ENCODE measurements at places on chromosomes 6 and 20.

- DNase-seq, result no peak
These were observed 78.1 kb upstream of the TRAF3IP2 start for GRCh38 chr6:111683749-111684267.

GRCh38 chr6:19301980-19302379 lies 535.2 kb upstream of the ID4 start:
- no peak for DNase-seq

DNA sequence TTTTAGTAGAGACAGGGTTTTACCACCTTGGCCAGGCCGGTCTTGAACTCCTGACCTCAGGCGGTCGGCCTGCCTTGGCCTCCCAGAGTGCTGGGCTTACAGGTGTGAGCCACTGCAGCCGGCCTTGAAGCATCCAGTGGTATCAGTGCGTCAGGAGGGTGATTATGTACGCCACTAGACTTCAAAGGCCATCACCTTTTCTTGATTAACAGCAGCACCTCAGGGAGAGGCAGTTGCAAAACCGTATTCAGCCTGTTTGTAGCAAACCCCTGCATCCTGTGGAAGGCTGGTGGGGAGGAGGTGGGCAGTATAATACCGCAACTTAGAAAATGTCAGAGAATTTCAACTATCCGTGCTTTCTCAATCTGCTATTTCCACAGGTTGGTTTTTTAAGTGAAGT lies 27.3 kb upstream of the SHLD1 start:
- DNase-seq, result no peak

DNA sequence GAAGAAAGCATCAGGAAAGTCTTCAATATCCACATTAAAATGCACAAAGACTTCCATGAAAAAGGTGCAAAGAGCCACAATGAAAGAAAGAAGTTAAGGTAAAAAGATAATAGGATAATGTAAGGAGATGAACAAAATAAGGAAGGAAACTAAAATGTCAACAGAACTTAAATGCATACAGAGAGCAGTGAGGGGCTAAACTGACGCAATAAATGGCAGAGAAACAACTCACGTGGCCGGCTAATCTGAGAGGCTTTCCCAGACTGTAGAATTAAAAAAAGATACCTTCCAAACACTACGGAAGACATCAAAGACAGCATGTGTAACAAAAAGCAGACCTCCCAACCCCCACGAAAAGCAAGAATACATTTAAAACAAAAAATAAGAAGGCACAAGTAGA lies 73.7 kb downstream of the GMDS start:
- no peak for DNase-seq

DNA sequence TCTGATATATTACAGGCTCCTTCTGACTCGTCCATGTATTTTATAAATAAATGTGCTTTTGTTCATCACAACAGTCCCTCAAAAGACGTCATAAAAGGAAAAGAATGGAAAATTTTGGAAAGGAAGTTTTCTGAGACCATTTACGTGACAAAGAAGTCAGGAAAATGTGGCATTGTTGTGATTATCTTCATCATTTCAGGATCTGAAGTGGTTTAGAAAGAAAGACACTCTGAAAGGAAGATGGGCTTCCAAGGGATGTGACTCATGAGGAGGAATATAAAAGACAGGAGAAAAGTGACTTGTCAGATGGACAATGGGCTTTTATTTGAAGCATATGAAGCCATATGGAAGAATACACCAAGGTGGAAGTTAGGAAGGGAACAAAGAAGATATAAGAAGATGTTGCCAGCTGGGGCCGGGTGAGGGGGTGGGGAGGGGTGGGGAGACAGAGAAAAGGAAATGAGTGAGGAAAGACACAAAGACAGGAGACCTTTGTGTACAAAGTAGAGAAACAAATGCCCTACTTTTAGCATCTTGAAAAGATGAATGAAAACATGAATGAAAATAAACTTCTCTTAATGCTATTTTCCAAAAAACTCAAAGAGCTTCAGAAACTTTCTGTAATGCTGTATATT lies 190.3 kb upstream of the PREP start:
- no peak for DNase-seq

DNA sequence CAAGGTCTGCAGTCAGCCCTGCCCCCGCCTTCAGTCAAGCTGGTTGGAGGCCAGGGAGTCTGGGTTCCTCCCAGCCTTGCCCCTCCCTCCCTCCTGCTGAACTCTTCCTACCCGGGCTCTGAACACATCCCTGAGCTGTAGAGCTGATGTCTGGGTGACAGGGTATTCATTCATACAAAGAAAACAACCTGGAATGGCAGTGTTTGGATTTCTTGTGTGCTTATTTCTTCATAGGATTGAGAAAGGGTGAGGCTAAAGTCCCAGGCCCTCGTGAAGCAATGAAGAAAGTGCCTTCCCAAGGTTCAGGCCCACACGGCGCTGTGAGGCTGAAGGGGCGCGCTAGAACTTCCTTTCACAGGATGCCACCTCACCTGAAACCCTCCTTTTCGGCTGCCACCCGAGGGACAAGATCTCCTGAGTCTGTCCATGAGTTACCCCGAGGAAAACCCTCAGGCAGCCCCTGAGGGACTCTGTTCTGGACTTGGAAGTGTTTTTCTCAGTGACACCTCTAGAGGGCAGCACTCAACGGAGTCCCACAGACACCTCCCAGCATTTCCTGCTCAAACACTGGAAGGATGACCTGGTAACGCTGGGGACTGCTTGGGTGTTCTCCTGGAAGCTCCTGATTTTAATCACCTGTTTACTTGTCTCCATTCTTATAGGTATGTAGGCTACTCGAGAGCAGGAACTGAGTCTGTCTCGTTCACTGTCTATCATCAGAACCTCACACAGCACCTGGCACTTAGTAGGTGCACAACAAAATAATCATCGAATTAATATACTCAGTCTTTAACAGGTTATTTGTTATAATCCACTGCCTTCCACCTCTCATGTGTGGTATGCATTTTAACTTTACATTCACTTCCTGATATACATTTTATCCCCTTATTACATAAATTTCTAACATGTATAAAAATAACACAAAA lies 11.8 kb upstream of the GSTA1 start:
- DNase-seq, result peak; percentile 48

DNA sequence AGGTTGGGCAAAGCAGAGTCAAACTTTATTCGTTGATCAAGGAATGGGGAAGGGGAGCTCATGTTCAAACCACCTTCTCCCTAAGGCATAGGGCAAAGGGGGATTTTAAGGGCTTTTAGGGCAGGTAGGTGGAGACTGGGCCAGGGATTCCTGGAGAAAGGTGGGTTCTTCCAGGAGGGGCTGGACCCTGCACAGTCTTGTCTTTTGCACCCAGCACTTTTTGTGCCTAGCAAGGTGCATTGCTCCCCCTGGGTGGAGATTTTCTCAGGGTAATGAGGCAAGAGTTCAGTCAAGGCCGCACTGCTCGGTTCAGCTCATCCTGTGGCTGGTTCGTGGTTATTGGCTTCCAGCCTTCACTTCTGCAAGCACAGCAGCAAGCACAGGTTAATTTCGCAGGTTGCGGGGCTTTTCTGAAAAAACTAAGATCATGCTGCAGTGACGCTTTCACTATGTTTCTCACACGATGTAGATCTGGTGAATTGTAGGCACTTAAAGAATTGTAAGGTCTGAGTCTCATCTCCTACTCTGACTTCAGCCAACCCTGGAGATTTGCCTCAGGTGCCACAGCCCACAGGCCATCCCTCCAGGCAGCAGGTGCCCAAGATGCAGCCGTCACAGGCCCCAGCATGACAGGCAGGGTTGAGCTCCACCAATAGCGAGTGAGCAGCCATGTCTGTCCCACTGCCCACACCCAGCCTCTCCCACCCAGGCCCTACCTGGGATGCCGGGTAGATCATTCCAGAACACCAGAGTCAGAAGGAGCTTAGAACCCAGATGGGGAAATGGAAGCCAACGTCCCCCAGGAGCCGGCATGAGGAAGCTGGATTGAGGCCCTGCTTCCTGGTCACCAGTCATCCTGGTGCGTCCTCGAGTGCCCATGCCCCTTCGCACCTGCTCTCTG lies 37.1 kb downstream of the SUN5 start:
- peak; percentile 80 for DNase-seq

DNA sequence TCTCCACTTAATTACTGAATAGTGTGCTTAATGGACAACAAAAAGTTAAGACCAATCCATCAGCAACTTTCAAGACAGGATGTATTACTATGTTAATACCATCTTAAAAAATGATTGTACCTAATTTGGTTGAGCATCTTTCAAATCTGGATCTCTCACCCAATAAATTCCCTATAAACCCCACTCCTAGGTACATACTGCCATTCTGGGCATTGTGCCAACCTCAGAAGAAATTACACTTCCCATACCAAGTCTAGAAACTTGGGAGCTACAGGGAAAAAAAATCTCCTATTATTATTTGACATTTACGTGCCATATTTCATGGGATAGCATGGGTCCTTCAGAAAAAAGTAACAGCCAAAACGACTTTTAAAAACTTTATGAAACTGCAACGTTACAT lies 5.1 kb downstream of the SYNCRIP start:
- DNase-seq, result no peak

DNA sequence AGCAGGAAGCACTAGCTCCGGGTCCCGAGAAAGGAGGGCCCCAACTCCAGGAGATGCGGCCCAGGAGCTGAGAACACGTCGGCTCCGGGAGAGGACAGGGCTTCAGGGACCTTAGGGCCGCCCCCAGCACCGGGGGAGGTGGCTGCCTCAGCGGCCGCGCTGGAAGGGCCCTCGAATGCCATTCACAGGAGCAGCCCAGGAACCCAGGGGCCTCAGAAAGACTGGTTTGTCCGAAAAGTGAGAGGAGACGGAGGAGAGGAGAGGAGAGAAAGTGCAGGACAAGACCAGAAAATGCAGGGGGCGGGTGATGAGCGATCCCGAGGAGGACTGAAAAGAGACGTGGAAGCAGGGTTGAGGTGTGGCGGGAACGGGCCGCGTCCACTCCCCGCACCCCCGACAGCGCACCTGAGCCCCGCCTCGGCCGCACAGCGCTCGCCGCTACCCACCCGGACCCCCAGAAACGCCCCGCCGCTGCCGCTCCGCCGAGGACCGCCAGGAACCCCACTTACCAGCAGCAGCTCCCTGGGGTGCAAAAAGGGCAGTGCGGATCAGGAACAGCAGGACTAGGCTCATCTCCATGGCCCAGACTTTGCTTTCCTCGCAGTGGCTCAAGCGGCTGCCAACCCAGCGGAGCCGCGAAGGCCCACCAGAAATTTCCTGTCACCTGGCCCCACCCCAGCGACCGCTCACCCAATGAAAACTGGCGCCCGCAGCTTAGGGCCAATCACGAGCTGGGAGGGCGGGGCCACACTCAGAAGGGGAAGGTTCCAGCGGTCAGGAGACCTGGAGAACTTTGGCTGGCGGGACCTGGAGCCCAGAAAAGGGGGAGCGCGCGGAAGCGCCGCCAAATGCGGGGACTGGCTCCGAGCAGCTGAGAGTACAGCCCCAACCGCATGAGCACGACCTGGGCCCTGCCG lies 25.4 kb downstream of the HLA-F start:
- peak; percentile 90 for DNase-seq

DNA sequence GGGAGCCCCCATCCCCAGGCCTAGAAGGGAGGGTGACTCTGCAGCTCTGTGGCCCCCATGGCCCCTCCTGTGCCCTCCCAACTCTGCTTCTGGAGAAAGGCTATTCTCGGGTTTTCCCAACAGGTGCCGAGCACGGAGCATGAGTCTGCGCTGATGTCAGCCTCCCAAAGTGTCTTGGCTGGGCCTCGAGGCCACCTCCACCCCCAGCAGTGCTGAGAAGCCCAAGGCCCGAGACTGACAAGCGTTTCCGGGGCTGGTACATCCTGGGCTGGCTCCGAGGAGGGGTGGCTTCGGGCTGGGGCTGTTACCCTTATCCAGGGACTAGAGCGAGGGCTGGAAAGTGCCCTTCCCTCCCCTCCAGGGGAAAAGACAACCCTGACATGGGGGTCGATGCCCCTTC lies 60.2 kb upstream of the GATA5 start:
- DNase-seq, result no peak

DNA sequence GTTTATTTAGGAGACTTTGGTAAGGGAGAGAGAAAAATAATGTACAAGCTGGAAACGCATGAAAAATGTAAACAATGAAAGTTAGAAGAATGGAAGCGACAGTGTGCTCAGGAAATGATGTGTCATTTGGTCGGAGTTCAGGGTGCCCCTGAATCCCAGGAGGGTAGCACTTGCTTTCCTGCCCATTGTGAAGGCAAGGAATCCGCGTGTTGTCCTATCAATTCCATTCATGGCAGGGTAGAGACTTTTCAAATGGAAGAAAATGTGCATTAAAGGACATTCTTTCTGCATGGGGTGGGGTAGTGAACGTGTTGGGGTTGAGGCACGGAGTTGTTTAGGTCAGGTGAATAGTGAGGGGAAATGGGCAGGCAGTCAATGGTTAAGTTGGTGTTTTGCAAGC lies 33.7 kb downstream of the GCNT2 start:
- no peak for DNase-seq

- no peak for DNase-seq
These were observed 91.9 kb downstream of the TNFAIP3 start for GRCh38 chr6:137958811-137959565.

- DNase-seq, result no peak
These were observed 21.2 kb upstream of the APMAP start for GRCh38 chr20:25013478-25014380.
